ENCODE measurements at places on chromosomes 1 and 21.
A peak's percentile ranks its signal among the peaks of the same experiment; 100 is the strongest.

DNA sequence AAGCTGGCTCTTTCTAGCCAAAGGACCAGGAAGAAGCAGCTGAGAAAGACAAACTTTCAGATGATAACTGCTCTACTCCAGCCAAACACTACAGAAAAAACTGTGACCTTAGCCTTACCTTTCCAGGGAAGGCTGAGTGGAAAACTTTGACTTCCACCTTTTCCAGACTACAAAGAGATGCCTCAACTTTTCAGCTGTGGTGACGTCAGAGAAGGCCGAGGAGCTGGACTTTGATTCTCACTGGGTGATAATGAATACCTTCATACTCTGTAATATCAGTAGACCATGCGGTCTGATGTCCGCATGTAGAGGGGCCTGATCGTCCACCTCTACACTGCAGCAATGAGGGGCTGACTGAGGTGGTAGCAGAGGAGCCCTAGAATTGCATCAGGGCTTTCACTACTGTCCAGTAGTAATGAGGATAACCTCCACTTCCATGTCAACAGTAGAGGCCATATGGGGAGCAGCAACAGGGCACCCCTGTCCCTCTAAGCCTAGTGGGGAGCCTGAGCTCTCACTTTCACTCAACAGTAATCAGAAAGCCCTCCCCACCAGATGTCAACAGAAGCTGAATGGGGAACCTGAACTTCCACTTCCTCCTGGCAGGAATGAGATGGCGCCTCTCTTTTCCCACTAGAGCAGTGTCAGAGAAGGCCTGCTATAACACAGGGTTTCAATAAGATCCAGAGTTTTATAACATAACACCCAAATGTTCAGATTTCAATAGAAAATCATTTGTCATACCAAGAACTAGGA, 28.4 kb upstream of the PADI1 start:
- DNase-seq = no peak

GRCh38 chr1:160046494-160047110, 14.8 kb upstream of the PIGM start:
- peak; percentile 67 for DNase-seq

DNA sequence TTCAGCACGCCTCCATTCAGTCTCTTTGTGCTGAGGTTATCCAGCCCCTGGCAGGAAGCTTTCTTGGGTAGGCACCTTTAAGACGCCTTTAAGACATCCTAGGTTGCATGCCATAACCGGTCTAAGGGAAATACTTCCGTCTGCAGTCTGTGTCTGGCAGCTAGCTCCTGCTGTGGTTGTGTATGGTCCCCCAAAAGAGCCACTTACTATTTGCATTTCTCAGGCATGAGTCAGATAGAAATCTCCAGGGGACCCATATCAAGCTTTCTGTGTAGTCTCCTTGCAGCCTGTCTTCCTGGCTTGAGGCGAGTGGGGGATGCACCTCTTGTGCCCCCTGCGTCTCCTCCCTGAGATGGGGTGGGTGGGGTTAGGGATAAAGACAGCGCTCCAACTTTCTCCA, 10.0 kb upstream of the RYR2 start:
- DNase-seq = no peak

DNA sequence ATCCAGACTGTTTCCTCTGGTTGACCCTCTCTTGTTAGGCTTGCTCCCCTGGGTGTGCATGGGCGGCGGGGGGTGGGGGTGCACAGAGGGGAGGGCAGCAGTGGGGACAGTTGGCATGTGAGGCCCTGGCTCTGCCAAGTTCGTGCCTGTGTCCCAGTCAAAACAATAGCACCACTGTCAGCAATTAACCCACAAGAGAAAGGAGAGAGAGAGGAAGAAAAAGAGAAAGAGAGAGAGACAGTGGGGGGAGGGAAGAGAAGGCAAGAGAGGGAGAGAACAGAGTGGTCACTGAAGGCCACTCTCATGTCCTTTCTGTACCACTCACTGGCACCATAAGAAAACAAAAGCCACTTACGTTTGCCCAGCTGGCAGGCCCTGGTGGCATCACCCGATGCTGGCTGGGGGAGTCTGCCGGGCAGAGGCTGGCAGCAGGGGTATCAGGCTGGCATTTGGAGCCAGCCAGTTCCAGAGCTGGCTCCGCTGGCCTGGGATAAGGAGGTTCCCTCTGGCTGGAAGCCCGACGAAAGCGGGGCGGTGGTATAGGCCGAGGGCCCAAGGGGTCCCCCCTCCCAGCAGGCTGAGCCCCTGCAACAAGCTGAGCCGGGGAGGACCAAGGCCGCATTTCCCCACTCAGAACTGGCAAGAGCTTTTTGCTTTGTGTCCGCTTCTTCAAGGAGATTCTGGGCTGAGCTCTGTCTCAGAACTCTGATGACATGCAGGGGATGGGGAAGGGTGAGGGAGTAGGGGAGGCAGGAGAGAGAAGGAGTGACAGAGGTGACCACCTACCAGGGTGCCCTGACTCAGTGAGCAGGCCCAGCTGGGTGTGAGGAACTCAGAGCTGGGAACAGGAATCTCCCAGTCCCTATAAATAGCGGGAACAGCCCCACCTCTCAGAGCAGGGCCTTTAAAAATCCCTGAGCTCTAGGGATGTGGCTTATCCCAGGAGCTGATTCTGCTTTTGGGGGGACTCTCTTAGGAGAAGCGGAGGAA, 27.9 kb downstream of the PIK3C2B start:
- no peak for DNase-seq

GRCh38 chr21:46110499-46111192, 12.7 kb downstream of the COL6A2 start:
- peak; percentile 1 for DNase-seq

DNA sequence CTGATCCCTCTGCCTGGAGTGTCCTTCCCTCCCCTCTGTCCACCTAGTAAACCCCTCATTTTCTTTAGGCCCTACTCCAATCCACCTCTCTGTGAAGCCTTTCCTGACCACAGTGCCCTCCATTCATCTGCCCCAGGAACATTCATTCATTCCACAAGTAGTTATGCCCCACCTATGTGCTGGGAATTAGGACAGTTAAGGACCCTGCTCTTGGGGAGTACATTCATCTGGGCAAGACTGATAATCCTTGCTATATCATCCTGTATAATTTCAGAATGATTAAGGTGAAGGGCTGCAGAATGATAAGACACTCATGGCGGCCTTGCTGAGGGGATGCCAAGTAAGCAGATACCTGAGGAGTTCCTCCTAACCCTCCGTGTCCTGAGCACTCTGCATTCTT, 10.3 kb upstream of the FAM20B start:
- no peak for DNase-seq

DNA sequence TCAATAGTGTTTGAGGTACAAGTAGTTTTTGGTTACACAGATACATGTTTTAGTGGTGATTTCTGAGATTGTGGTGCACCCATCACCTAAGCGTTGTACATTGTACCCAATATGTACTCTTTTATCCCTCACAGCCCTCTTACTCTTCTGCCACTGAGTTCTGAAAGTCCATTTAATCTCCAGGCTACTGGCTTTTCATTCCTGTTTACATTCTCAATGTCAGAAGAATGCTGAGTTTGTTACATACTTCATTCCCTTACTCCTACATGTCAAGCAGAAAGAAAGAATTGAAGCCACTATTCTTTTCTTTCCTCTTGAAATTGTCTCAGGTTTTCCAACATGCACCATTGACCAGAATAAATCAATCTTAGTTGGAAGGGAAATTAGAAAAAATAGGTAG, 1565.9 kb downstream of the PLA2G4A start:
- DNase-seq = no peak

DNA sequence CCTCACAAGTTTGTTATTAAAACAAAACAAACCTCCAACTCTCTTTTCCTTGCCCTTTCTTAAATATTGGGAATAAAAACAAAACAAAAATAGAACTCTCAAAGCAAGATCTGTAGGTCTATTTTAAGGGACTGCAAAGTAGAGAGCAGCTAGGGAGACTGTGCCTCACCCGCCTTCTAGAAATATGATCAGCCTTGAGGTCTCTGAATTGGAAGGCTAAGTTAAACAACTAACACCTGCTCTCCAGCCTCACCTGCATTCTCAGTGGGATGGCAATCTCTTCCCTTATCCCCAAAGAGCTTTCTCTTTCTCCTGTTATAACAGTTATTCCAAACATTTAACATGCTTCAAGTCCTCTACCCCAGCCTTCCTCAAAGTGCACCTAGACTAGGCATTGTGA, 75.5 kb upstream of the TNR start:
- DNase-seq = no peak

DNA sequence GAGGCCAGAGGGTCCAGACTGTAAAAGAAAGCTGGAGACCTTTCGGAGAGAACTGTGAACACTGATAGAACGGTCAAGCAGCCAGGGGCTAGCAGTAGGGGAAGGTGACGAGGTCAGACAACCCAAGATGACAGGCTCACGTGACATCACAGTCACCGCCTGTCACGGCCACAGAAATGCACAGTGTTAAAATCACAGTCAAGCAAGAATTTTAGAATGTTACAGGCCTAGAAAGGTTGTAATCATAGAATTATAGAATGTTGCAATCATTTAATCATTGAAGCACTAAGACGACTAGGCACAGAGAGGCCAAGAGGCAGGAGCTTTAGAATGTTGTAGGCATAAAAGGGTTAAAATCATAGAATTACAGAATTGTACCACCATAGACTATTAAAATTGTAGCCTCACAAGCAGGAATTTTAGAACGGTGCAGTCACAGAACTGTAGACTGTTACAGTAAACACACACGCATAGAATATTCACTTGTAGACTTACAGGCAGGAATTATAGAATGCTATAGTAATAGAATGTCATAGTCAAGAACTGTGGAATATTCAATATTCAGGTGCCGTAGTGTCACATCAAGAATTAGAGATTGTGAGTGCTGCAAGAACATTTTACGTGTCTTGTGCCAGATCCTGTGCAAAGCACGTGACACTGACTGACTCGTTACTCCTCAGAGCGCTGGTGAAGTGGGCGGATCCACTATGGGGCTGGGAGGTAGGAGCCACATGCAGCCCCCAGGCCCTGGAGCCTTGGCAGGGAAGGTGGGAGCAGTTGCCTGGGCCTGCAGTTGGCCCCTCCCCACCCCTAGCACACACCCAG, 118.1 kb downstream of the EPHB2 start:
- DNase-seq = no peak

DNA sequence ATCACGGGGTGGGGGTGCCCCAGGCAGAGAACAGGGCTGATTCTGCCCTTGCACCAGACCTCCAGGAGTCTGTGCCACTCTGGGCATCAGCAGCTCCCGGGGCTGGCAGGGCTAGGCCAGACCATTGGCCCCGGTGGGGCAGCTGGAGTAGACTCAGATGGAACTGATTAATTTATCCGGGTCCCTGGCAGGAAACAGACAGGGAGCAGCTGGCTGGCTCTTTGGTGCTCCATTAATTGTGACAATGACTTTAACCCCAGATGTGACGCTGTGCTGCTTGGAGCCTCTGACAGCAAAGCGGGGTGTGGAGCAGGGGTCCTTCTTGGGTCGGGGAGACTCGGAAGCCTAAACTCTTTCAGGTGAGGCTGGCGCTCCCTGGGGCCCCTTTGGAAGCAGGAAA, 9.5 kb downstream of the EPHA8 start:
- DNase-seq = no peak

DNA sequence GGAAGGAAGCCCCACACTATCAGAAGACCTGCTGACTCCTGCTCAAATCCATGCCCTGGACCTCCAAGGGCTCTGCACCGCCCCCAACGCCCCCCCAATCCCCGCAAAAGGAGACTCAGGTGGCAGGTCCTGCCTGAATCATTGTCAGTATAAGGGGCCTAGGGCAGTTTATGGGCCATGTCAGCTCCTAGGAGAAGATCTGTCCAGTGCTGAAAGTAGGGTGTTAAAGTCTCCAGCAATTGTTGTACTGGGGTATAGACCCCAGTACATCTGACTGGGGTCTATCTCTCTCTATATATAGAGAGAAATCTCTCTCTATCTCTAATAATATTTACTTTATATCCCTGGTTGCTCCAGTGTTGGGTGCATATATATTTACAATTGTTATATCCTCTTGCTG, 12.1 kb upstream of the OLIG2 start:
- no peak for DNase-seq

DNA sequence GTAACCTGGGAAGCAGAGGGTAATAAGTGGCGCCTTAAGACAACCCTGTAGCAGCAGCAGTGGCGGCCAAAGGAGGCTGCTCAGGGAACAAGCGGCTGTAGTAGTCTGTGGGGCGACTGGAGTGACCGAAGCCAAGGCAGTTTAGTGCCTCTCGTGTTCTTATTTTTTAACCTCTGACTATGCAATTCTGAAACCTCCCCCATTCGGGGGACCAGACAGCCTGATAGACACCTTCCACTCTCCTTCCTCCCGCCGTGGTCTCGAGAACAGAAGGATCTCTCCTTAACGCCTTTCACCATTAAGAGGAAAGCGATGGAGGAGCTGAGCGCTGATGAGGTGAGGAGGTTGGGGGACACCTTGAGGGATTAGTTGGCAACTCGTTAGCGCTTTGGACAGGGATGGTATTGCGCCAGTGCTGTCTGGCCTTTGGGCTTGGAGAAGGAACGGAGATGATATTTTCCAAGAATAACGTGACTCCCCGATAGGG, 644 bp downstream of the UBE4B start:
- no peak for DNase-seq

DNA sequence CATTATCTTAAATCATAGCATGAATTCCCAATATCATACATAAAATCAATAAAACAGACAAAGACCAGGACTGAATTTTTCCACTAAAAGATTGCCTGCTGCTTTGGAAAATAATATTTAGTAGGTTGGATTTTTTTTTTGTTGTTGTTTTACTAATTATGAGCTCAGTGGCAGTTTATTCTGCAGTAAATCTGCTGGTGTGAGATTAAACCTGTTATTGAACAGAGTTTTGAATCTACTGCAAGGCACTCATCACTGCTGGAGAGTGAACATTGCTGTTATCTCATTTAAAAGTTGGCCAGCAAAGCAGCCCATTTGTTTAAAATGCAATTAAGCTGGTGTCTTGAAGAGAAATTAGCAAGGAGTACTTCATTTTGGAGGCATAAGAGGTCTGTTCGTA, 986.1 kb downstream of the ADGRL2 start:
- DNase-seq = no peak

GRCh38 chr1:30611741-30612309, 111.6 kb downstream of the MATN1 start:
- peak; percentile 7 for DNase-seq

Measured in activated CD4-positive, alpha-beta T cell treated with anti-CD3 and anti-CD28 coated beads for 36 hours (primary cell).